ENCODE measurements at places on chromosomes 3 and 15.
A peak's percentile ranks its signal among the peaks of the same experiment; 100 is the strongest.

DNA sequence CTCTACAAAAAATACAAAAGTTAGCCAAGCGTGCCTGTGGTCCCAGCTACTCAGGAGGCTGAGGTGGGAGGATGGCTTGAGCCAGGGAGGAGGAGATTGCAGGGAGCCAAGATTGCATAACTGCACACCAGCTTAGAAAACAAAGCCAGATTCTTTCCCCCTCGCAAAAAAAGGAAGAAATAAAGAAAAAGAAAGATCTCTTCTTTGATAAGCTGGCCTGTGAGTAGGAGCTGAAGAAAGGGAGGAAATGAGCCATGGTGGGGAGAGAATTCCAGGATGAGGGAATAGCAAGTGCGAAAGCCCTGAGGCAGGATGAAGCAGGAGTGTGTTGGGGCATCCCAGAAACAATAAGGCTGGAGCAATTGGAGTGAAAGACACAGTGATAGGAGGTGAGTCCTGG is 24.5 kb upstream of the TOP2B start:
- no peak for DNase-seq

DNA sequence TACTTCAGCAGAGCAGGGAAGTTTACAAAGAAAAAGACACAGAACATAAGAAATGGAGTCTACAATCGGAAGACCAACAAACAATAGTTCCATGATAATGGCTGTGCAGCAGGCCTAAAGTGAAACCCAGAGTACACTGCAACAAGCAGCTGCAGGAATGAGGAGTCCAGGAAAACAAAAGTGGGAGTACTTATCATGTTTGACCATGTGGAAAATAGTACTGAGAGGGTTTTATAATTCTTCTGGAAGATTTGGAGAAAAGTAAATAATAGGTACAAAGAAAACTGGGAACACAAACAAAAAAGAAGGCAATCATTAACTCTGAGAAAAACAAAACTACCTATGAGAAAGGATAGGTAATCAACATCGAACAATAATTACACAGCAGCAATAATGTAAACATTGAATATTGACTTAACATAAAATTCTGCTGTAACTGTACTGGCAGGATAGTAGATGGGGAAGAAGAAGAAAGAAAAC is 87.5 kb downstream of the NEK10 start:
- no peak for DNase-seq

- DNase-seq, result no peak
Observed at GRCh38 chr15:47374222-47374621, 343.1 kb upstream of the SEMA6D start.

GRCh38 chr15:52153900-52154895 is 37.0 kb downstream of the GNB5 start:
- no peak for DNase-seq

- no peak for DNase-seq
Observed at GRCh38 chr15:87686339-87686738, 570.2 kb downstream of the NTRK3 start.

DNA sequence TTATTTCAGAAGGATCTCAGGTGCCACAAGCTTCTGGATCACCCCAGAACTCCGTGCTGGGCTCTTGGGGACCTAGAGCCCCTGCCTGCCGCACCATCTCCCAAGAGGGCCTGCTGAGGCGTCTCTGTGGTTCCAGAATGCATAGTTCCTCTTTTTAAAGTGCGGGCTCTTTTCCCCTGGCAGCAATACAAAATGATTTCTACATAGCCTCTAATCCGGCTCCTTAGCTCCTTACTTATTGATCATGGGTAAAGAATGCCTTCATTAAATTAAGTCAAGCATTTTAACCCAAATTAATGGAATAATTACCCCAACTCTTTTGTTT is 121.9 kb downstream of the ATP10A start:
- no peak for DNase-seq

GRCh38 chr15:77430652-77431051 is 10.0 kb downstream of the HMG20A start:
- no peak for DNase-seq

DNA sequence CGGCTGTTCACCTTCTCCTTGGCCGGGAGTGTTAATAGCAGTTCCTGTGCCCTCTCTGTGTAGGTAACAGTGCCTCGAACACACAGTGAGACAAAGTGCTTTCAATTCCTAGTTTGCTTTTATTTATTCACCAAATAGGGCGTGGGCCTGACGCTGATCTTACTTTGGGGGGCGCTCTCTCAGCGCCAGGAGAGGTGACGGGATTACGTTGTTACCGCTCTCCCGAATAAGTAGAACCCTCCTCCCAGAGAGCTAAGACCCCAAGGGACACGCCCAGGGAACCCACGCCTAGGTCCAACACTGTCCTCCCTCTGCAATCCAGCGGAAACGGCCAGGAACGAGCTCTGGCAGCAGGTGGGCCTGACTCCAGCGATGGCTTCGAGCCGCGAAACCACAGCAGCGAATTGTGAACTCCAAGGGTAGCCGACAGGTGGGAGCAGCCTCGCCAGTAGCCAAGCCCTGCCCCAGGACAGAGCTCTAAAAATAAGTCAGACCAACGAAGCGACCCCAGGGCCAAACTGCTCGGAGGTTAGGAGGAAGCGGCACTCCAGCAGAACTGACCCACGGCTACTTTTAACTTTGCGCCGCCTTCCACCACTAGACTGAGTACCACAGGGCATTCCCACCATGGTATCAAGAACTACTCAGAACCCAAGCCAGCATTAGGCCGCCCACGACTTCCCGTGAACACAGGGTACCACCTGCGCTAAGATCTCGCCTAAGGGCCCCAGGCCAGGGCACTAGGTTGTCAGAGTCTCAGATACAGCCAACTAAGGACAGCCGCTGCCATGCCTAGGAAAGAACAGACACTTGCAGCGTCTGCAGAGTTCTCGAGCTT is 1.6 kb upstream of the SIN3A start:
- peak; percentile 19 for DNase-seq

- no peak for DNase-seq
Observed at GRCh38 chr3:27253831-27254230, 115.4 kb downstream of the NEK10 start.

DNA sequence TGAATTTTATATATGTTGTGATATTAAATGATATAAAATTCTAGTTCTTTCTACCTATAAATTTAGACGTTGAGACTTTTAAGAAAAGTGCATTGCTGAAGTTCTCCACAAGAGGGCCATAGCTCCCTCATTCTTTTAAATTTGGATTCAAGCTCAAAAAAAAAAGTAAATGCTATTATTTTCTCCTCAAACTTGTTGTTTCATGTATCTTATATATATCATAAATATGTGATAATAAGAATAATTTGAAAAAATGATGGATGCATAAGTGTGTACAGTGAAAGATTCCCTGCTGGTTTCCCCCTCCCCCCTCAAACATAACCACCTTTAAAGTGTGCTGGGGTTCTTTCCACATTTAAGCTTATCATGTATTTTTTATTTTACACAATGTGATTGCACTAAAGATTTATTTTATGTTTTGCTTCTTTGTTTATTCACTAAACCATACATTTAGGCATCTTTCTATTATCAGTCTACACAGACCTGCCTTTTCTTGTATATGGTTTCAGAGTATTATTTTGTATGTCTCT is 769.4 kb upstream of the GOLIM4 start:
- DNase-seq, result no peak

GRCh38 chr3:197746801-197747237 is 2.9 kb upstream of the FYTTD1 start:
- no peak for DNase-seq

DNA sequence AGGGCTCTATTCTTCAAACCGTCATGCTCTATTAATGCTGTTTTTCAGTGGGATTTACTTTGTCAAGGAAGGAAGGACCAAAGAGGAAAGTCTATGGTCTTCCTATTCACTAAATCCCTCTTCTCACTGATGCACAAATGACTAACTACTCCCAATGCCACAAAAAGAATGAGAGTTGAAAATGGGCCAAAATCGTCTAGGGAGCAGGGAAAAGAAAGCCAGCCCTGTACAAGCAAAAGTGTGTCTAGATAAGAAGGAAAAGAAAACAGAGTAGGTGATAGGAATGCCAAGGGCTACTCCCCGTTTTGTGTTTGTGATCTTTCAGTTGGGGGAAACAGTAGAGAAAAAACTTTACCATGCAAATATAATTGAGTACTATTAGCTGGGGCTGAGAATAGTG is 97.2 kb upstream of the TMCO5A start:
- no peak for DNase-seq

- no peak for DNase-seq
Observed at GRCh38 chr3:99850608-99851007, 32.9 kb downstream of the CMSS1 start.

DNA sequence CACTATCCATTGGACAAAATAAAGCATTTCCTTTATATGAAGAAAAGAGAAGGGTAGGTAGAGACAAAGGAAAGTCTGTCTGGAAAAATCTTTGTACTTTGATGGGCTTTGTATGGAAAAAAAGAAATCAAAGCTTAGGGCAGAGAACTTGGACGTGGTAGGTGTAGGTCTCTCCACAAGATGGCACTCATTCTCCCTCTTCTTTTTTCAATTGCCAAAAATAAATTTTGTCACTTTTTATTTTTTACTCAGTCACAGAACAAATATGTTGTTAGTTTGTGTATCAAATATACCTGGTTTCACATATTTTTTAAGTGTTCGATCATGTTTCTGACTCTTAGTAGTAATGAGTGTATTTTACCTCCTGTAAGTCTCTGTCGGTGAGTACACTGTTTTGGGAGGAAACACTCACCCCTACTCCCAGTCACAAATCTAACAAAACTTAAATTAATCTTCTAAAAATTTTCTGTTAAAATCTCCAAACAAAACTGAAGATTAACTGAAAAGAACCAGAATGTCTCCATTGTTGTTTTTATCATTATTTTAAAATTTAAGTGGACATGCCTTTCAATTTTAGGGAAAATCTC is 415.8 kb upstream of the GOLIM4 start:
- DNase-seq, result no peak

- no peak for DNase-seq
Observed at GRCh38 chr3:46238386-46238785, 3.9 kb upstream of the CCR3 start.

- DNase-seq, result no peak
Observed at GRCh38 chr3:136885357-136886213, 23.6 kb downstream of the NCK1 start.

DNA sequence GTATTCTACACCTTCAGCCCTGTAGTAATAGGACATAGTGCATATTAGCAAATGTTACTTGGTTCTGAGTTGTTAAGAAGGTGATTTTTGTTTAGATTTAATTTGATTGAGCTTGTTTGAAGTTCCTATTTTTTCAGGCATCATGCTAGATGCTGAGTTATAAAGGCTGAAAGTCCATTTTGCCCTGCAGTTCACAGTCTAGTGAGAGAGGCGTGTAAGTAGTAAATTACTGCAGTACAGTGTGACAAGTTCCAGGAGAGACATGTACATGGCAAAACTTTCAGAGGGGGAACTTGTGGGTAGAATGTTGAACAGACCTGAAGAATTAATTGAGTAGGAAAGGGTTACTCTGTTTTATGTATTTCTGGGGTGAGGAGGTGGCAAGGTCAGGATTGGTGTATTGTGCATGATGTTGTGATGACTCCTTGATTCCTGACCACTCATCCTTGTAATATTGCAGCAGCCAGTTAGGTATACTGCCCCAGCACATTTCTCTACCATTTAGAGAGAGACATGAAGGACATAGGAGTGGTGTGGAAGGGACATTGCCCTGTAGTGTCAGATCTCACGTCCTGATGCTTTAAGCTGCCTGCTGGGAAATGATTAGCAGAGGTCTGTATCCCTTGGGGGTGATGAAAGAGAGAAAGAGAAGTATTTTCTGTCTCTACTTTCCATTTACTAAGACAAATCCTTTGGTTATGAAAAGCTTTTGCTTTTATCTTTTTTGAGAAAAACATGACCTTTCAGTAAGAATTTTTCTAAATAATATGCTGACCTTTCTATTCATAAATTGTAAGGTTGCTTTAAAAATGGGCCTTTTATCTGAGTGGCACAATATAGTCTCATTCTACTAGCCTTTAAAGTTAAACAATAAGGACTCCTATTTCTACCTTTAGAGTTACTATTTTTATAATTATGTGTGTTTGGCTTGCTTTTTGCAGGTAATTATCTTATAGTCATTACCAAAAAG is 16.9 kb downstream of the SACM1L start:
- no peak for DNase-seq

- DNase-seq, result no peak
Observed at GRCh38 chr3:131795390-131796090, 239.3 kb downstream of the CPNE4 start.

DNA sequence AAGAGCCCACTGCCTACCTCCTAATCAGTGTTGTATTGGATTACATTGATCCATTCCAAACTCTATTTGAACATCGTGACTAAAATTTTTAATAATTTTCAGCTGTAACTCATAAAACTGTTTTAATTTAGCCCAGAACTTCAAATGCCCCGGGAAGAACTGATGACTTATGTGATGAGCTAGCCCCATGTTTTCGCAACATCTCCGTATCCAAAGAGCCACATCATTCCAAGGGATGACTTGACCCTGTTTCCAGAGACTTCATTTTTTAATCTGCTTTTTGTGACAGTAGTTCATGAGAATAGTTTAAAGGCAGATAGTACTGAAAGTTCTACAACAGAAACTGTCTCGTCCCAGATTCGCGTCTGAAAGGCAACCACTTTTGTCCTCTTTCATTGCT is 97.4 kb downstream of the STAC start:
- DNase-seq, result no peak

DNA sequence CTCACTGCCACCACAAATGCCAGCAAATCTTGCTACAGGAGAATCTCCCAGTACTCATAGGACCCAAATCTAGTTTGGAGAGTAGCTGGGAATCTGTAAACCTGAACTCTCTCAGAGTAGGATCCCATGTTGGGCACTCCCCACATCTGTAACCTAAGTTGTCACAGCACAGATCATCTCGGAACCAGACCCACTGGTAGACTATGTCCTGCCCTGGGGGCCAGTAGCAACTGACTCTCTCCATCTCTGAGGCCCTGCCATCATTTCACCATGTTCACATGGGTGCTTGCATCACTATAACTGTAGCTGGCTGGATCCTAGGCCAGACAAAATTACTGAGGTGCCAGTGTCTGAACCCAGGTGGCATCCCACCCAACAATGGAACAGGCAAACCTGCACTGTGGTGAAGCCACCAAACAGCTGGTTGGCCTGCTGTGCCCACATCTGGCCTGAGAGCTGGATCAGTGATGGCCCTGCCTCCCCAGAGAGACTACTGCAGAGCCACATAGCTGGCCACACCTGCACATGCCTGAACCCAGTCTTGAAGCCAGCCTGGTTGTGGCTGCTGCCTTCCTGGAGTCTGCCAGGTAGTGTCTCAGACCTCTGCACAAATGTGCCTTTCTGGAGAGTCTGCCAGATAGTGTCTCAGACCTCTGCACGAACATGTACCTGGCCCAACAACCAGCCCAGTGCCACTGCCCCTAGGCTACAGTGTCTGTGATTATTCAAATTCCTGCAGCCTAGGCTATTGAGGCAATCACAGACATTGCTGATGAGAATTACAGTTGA is 82.0 kb downstream of the ISL2 start:
- no peak for DNase-seq

- peak; percentile 57 for DNase-seq
Observed at GRCh38 chr15:68817304-68818065, 3.2 kb downstream of the ANP32A start.

Data from activated T-helper 1 cell treated with Interleukin-2 at 50 U/mL for 16 hours (primary cell).